ENCODE measurements at places on chromosomes 3 and 15.

- DNase-seq = no peak
These were observed 35.6 kb upstream of the TBC1D23 start for GRCh38 chr3:100225193-100225592.

DNA sequence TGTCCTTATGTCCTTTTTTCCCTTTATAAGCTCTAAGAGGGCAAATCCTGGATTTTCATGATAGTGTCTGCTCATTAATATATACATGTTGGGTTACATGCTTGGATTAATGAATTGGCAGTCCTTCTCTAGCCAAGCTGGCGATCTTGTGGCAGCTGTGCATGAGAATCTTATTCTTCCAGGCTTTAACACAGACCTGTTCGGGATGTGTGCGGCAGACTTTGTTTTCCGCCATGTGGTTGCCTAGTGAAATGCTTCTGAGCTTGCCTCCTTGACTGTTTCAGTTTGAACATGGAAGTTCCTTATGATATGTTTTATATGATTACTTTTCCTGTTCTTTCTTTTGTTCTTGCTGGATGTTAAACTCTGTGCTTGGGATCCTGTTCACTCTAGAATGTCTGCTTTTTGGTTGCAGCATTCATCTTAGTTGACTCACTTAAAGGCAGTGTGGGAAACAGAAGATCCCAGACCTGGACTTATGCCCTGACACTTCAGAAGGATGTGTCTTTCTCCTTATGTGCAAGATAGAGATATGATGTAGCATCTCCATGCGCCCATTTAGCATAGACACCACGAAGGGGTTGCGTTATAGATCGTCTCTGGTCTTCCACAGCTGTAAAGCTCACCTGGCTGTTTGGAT lies 7.2 kb downstream of the CHCHD6 start:
- DNase-seq = no peak

GRCh38 chr3:32325927-32326326 lies 65.7 kb upstream of the CMTM7 start:
- DNase-seq = no peak

DNA sequence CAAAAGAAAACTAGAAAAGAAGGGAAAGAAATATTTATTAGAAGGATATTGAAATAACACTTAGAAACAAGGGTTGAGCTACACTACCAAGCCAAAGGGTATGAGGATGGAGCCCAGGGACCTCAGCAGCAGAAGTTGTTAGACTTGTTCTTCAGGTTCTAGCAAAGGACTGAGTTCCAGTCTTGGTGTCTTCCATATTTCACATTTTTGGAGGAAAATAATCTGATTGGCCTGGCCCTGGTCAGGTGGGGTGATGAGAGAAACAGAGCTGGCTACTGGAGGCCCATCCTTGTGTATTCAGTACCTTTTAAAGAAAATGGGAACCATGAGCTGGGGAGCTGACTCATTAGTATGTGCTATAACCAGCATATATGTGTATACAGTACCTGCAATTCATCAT lies 28.2 kb downstream of the PPP4R2 start:
- no peak for DNase-seq

GRCh38 chr3:123344175-123344906 lies 104.5 kb downstream of the ADCY5 start:
- DNase-seq = no peak

DNA sequence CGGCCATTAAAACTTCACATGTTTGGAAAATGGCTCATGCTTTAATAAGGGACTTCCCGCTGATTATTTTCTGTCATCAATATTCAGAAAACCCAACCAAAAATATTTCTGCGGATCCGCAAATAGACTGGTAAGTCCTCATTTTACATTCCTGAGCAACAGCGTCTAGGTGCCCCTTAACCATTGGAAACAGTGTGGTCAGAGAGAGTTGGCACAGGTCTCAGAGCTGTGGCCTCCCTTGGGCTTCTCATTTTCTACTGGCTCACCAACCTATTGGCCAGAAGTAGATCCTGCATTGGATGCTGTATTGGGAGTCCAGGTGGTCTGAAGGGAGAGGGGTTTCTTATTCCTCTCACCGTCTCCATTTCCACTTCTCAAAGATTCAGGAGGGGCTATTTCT lies 348.1 kb upstream of the DCBLD2 start:
- DNase-seq = no peak

GRCh38 chr15:57909388-57909787 lies 156.1 kb downstream of the ALDH1A2 start:
- DNase-seq = no peak

- DNase-seq = no peak
These were observed 31.2 kb downstream of the LINS1 start for GRCh38 chr15:100570735-100571313.

DNA sequence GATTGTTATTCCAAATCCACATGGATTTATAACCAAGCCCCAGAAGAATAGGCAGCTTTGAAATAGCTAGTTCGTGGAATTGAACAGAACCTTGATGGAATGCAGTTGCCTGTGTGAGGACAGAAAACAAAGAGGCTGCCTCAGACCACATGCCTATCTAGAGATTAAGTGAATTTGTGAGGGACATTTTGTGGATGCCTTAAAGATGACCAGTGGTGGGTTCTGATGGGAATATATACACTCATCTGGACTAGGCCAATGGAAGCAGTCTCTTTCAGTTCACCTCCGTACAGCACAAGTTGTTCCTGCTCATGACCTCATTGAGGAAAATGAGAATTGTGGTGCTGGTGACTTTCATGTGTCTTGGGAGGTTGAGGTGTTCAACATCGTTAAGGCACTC lies 63.2 kb upstream of the PYDC2 start:
- DNase-seq = no peak

- DNase-seq = no peak
These were observed 80.2 kb downstream of the ARNT2 start for GRCh38 chr15:80484333-80484864.

- no peak for DNase-seq
These were observed 8.6 kb downstream of the LXN start for GRCh38 chr3:158663832-158664231.

DNA sequence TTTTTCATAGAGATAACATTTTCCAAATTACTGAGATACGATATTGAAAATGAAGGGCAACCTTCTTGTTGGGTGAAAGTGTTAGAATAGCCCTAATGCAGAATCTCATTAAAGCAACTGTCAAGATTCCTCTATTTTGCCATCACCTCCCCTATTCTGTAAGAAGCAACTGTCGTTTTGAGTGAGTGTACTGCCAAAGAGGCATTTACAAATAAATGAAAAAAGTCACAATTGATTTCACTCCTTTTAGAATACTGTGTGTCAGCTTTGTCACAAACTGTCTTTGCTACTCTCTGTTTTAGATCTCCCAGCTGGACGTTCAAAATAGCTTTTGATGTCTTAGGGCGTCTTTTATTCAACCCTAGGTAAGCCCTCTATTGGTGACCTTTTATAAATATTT lies 322.8 kb upstream of the NAALADL2 start:
- DNase-seq = no peak

- no peak for DNase-seq
These were observed 219.8 kb upstream of the THRB start for GRCh38 chr3:24714436-24714835.

DNA sequence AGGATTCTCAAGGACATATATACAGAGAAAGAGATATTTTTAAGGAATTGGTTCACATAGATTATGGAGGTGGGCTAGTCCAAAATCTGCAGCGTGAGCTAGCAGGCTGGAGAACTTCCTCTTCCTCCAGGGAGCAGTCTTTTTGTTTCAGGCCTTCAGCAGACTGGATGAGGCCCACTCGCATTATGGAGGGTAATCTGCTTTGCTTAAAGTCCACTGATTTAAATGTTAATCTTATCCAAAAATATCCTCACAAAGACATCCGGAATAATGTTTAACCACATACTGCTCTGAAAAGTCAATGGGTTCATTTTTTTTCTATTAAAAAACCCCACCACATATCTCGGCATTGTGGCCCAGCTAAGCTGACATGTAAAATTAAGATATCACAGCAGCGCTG lies 22.2 kb upstream of the NRROS start:
- DNase-seq = no peak

DNA sequence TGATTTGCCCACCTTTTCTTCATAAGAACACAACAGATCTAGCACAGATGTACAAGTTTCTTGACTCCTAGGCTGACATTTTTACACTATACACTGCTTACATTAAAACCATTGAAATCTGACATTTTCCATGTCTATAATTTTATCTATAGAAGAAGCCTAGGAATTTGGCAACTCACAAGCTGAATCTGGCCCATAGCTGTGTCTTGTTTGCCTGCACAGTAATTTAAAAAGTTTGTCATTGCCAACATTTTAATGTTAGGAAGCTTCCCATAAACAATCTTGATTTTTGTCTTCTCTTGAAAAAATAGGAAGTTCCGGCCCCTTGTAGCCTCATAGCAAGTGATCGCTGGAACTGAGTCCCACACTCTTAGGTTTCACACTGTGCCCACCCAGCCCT lies 394.6 kb upstream of the AZI2 start:
- DNase-seq = no peak

DNA sequence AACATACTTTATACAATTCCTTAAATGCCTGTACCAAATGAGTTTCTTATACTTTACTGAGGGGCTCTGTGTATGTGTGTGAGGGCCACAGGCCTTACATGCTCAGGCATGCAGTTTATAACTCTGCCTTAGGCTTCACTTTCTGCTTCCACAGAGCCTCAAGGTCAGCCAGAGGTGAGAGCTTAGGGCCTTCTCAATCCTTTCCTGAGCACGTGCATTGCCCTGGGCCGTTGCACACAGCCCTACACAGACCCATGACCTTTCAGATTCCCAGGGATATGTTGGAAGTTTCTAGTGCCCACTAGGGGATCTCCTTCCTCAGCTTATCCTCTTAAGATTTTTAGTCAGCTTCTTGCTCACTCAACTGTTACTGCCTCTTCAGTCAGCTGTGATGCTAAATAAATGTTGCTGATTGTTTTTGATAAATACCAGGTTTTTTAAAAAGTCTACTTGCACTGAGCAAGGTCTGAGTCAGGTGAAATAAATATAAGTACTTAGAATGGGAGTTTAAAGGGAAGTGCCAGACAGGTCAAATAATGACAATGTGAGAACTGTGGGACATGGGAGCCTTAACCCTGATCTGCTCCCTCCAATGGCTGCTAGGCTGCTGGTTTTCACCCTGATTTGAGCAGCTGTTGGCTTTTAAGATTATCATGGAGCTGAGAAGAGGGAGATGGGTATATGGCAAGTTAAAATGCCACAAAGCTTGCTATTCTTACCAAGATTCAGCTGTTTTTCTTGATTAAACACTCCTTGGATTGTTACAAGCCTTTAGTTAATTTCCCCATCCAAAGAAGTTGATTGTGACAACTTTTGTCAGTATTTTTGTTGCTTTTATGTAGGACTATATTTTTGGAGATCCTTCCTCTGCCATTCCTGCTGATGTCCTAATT lies 169.5 kb downstream of the PLD1 start:
- DNase-seq = no peak

- DNase-seq = no peak
These were observed 139.5 kb upstream of the SLC2A2 start for GRCh38 chr3:171165983-171166382.

DNA sequence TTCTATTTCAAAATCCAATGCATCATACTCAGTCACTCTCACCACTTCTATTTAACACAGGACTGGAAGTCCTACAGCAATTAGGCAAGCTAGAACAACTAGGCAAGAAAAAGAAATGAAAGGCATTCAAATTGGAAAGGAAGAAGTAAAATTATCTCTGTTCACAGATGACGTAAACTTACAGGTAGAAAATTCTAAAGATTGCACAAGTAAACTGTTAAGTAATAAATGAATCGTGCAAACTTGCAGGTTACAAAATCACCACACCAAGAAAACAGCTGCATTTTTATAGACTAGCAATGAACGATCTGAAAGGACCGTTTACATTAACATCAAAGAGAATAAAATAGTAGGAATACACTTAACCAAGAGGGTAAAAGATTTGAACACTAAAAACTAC lies 36.2 kb downstream of the CHST2 start:
- no peak for DNase-seq

DNA sequence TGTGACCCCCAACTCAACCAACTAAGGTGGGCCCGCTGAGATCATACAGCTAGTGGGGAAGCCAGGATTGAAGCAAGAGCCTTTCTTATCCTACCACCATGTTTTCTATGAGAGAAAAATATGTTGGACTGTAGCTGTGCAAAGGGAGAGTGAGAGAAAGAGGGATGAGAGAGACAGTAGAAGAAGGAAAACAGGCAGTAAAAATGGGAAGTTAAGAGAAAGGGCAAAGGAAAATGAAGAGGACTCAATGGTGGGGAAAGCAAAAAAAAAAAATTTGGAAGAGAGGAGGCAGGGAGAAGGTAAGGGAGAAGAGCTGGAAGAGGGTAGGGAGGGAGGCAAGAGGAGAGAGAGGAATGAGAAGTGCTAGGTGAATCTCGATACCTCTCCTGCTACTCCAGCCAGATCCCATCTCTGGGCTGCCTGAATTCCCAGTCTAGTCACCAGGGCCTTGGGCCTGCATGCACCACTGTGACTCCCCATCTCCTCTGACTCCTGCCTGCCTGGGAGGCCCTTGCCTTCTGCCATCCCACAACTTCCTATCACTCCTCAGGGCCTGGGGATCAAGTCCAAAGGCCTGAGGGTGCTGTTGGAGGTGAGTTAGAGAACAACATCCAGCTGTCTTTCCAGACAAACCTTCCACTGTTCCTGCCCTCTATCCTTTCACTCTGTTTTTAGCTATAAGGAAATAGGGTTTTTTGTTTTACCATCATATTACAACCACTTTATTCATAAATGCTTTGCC lies 15.7 kb downstream of the FAM81A start:
- no peak for DNase-seq

- no peak for DNase-seq
These were observed 15.8 kb downstream of the LOXL1 start for GRCh38 chr15:73941871-73942635.

- DNase-seq = no peak
These were observed 41.2 kb downstream of the KLF13 start for GRCh38 chr15:31367730-31368344.

GRCh38 chr3:43907508-43907858 lies 216.7 kb downstream of the ABHD5 start:
- DNase-seq = no peak

GRCh38 chr3:165919284-165919683 lies 82.1 kb upstream of the BCHE start:
- no peak for DNase-seq

DNA sequence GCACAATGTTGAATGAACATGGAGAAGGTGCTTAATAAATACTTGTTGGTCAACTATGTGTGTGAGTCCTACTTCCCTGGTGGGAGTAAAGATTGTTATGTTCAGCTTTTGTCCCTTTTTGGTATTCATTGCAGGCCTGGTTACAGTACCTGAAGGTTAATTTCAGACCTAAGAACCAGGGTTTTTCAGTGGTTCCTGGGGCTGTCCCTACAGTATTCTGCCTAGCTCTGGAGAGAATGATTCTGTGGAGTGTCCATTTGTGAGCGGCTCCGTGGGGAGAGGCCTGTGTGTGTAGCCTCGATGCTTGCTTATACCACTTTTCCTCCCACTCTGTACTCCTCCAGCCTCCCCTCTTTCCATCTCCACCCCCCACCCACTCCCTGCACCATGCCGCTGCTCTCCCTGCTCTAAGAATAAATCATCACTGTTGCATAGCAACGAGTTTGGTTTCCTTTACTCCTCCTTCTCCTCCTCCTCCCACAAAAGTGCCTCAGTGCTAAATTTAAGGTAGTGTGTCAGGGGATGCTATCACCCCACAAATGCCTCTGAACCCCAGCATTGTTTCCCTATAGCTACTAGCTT lies 150.6 kb upstream of the ROPN1 start:
- DNase-seq = no peak

- no peak for DNase-seq
These were observed 57.3 kb upstream of the DPH6 start for GRCh38 chr15:35603301-35603700.
